Stimulated activated CD4-positive, alpha-beta T cell treated with anti-CD3 and anti-CD28 coated beads, TNF-alpha, amount 100 ng/mL, for 4 hours (primary cell): ENCODE measurements at places on chromosomes 2 and 18.

DNA sequence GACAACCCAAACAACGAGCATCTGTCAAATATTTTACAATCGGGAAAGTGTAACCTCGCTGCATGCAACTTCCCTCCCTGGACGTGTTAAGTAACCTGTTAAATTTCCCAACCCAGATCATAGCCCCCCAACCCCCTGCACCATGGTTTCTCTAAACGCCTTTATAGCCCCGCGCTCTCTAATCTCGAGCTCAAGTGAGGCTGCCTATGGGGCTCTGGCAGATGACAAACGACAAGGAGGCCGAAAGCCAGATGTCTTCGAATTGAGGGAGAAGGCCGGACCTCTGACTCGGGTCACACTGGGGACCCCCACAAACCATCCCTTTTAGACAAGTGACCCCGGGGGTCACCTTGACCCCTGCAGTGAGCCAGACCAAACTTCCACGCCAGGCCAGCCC is 526 bp downstream of the COX7A2L start:
- DNase-seq, result no peak

DNA sequence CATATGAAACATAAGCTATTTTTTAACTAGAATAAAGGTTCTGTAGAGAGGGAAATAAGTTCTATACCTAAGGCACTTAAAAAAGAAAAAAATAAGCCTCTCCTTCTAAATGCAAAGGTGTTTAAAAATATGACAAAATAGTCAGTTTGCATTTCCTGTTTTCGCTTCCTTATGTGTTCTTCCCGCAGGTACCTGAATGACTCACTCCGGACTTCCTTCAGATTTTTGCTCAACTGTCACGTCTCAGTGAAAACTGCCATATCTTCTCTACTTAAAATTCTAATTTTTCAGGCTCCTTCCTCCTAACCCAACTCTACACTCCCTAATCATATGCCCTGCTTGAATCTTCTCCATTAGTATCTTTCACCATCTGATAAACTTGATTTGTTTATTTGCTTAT is 1333.1 kb downstream of the LRP1B start:
- DNase-seq, result no peak

DNA sequence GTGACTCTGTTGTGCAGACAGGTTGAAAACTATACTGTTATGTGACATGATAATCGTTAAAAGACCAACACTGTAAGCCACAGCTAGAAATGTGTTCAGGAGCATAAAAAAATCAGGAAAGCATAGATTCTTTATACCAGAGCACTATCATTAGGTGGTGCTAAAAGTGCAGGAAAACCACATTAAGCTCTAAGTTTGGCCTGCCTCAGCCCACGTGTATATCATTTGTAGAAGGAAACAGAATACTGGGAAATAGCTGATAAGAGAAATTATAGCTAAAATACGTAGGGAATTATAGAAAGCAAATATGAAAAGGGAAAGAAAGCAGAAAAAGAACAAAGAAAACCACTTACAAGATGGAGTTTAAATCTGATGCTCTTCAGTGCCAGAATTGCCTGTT is 26.5 kb upstream of the C2orf74 start:
- DNase-seq, result no peak

DNA sequence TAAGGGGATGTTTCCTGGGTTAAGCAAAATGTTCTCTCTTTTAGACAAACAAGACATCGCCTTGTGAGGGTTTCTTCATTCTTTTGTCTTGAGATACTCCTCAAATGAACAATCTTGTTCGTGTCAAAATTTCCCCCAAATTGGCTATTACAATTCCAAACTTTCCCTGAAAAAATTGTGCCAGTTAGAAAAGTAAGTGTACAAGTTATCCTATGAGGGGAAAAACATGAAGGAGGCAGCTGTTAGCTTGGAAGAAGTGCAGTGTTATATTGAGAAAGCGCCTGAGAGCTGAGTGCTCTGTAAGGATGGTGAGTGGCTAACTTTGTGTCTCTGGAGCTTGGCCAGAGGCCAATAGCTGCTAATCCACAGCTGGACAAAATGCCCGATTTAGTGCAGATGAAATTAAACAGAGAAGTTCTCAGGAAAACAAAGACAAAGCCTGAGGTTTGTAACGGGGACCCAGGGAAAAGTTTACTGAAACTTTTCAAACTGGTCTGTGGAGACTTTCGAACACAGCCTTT is 14.1 kb upstream of the PLEKHH2 start:
- no peak for DNase-seq

- no peak for DNase-seq
Measured at GRCh38 chr2:163859951-163860350, 124.1 kb upstream of the FIGN start.

DNA sequence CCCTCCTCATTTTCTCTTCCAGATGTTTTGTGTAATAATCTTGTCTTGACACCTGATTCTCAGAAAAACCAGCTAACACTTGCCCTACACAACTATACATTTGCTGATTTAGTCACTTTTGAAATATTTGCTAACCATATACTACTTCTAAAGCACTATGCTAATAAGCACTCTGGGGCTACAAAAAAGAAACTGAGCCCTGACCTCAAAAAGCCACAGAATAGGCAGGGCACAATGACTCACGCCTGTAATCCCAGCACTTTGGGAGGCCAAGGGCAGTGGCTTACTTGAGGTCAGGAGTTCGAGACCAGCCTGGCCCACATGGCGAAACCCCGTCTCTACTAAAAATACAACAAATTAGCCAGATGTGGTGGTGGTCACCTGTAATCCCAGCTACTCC is 266.0 kb downstream of the RAD51AP2 start:
- DNase-seq, result no peak

DNA sequence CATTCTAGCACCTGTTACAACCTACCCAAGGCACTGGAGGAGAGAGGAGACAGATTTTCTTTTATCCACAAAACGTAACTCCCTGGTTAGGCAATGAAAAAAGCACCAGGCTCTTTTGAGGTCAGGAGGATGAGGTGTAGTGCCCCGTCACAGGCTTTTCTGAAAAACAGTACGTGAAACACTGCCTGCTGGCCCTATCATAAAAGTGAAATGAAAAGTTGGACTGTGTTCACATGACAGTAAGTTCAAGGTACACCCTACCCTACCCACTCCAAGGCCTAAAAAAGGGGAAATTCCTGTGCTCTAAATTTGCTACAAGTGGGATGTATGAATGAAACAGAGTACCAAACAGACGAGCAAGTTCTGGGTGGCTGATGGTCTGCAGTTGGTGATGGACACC is 17.6 kb downstream of the LGALSL start:
- no peak for DNase-seq

DNA sequence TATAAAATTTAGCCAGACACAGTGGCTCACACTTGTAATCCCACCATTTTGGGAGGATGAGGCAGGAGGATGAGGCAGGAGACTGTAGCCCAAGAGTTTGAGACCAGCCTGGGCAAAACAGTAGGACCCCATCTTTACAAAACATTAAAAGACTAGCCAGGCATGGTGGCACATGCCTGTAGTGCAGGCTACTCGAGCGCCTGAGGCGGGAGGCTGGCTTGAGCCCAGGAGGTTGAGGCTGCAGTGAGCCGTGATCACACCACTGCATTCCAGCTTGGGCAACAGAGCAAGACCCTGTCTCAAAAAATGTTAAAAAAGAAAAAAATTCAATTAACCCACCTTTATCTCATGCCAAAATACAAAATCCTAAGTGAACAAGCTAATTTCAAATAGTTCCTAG is 4.0 kb downstream of the REV1 start:
- DNase-seq, result no peak

- no peak for DNase-seq
Measured at GRCh38 chr2:187078297-187078696, 229.3 kb upstream of the ZSWIM2 start.

- DNase-seq, result no peak
Measured at GRCh38 chr2:100884145-100884621, 64.2 kb downstream of the NPAS2 start.

DNA sequence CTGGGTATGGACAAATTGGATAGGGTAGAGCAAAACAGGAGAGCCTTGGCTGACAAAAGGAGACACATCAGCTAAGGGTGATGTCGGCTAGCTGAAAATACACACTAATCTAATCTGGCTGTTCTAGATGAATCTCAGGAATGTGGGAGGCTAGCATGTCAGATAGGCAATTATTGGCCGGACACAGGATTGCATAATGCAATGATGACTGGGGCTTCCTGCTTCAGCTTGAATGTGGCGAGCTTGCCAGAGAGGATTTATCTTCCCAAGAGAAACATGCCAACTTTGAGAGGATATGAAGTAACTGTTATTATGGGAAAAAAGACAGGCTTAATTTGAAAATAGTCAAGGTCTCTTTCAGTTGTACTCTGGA is 102.4 kb downstream of the TRIB2 start:
- no peak for DNase-seq

- no peak for DNase-seq
Measured at GRCh38 chr2:126634273-126634861, 21.6 kb upstream of the GYPC start.

- DNase-seq, result no peak
Measured at GRCh38 chr2:231418820-231419640, 23.5 kb downstream of the B3GNT7 start.

- no peak for DNase-seq
Measured at GRCh38 chr2:1674766-1675397, 69.4 kb downstream of the PXDN start.

DNA sequence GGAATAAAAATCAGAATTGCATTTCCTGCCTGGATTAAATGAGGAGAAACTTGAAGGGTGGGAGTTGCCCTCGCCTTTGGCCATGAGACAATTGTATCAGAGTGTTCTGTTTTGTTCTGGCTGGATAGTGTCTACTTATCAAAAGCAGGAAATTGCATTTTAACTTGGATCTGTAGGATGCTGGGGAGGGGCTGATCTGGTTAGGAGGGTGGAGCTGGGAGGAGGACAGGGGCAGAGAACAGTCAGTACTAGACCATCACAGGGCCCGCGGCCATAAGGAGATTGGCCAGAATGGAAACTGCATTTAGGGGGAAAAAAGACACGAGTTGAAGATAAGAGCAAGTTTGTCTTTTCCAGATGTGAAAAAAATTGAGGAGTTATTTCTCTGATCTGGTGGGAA is 199.1 kb upstream of the POU3F3 start:
- no peak for DNase-seq

DNA sequence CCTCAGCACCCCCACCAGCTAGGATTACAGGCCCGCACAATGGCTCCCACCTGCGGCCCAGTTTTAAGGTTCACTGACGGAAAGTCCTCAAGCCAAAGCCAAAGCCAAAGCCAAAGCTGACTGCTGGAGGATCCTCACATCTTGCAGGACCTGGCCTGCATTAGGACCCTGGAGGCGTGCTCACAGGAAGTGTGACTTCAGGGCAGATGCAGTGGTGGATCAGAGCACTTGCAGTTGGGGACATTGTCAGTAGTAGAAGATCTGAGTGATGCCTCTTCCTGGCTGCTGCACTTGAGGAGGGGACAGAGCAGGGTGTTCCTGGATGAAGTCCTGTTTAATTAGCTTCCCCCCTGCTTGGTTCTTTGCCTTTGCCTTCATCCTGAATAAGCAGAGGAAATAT is 69.0 kb upstream of the ALPP start:
- no peak for DNase-seq

GRCh38 chr2:48940606-48941005 is 185.1 kb upstream of the LHCGR start:
- DNase-seq, result no peak

DNA sequence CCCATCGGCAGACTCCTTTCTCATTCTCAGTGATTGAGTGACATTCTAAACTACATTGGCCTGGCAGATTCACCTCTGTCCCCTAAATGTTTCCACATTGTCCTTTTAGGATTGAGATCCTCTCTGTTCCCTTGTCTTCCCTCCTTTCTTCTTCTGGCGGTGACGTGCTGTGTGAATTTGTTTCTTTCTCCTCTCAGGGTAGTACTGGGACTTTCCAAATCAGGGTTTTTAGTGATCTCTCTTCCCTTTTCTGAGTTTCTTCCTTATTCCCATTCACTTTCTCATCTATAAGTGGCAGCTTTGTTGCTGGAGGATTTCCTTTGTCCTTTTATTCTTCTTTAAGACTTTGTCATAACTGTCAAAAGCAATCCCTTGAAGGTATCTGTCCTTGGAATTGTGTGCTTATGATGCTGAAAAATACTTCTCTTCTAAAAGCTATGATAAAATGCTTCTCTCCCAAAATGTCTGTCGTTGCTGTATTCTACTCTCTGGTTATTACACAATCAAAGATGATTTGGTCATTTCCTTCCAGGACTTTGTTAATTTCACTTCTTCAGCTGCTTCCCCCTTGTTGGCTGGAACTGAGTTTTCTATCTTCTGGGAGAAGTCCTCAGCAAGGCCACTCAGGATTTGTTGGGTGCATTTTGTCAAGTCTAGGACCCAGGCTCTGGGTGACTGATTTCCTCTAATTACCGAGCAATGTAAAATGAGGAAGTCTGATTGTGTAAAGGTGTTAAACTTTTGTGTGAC is 4.9 kb upstream of the IL1B start:
- no peak for DNase-seq

GRCh38 chr18:13381331-13381730 is 162.8 kb downstream of the LDLRAD4 start:
- DNase-seq, result no peak

DNA sequence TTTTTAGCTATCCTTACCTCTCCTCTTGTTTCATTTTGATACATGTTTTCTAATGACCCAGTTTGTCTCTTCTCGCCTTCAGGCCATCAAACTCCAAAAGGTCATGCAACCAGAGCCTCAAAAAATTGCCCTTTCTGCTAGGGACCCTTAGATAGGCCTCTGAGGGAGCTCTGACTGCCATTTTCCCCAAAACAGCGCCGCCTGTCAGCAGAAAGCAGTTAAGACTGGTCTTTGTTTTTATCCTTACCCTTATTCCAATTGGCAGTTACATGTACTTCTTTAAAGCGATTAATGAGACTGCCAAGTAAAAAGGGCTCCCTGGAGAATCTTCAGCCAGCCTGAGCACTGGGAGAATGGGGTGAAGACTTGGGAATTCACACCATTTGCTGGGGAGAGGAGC is 55.1 kb upstream of the RIT2 start:
- DNase-seq, result no peak

DNA sequence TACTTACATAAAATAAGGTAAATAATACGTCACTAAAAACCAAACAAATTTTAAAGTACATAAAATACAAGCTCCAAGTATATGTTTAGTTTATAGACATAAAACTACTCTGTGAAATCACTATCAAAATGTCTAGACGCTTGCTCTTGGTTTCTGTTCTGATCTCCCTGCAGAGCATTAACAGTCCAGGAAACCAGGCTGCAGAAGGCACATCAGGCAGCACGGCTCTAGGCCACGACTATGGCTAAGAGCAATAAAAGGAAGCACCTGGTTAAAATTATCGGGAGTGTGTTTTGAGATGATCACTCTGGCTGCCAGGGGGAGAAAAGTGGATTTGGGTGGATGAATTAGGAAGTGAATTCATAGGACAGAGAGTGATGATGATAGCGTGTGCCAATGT is 196.0 kb upstream of the SPHKAP start:
- DNase-seq, result no peak

DNA sequence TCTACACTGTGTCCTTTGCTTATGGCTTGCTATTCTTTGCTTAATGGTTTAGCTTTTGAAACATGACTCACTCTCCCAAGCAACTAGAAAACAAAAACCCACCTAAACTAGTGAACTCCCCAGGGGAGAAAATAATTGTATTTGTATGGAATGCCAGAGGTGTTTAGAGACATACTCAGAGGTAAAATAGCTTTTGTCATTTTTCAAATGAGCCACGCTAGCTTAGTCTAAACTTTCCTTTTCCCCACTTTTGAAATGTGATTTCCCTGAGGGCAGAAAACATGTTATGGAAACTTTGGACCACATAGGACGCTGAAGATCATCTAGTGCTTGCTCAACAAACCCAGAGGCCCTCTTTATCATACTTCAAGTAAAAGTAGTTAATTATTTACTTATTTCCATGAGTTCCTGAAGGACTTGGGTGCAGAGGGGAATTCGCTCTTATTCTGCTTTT is 16.5 kb upstream of the CYTIP start:
- no peak for DNase-seq
